HL-60 (cell line): ENCODE measurements at places on chromosomes 5 and 9.

DNA sequence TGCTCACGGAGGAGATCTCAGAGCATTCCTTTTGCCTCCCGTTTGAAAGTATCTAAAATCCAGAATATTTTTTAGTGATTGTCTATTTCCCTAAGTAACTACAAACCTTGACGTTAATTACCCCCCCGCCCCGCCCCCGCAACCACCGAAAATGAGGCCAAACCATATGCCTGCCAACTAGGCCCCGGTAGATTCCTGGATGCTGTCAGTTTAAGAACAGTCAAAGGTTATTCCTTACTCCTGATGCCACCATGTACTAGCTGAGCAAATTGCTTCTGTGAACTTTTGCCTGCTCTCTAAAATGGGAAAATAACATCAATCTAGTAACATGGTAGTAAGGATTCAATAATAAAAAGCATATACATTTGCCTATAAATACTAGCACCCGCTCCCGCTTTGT is 244.8 kb downstream of the SAXO1 start:
- DNase-seq: no peak

DNA sequence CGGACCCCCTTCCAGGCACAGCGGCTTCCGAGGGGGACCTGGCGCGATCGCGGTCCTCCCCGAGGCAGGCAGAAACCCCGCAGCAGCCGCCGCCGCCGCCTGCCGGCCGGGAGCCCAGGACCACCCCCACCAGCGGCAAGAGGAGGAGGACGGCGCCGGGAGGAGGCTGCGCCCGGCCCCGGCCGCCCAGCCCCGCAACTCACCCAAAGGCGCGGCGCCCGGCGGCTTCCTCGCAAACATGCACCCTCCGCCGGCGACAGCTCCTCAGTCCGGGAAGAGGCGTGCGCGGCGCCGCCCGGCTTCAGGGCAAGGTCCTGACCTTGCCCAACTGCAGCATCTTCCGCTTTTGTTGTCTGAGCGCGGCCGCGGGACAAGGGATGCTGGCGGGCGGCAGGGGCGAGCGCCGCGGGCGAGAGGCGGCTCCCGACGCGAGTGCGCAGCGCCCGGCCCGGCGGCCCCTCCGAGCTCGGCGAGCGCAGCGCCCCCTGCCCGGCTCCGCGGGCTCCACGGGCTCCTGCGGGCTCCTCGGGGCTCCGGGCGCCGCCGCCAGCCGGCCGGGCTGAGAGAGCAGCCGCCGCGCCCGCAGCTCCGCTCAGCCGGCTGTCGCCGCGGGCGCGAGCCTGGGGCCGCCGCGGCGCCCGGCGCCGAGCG is 507 bp downstream of the CTNND2 start:
- DNase-seq: no peak

DNA sequence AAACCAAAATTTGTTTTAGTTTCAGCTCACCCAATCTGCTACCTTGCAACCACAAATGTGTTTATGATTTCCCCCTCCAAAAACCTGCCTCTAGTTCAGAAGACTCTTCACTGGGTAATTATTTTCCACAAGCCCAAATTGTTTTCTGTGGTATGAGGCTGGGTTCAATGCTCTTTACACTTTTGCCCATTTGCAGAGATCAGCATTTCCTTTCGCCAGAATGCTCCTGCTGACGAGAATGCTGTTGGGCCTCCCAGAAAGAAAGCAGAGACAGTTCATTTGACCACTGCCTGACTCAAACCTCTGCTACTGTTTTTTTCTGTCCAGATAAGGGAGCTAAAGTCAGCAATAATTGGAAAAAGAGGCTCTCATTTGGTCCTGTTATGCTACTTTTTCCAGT is 427.3 kb downstream of the PDE4D start:
- no peak for DNase-seq

GRCh38 chr5:178839319-178839704 is 20.4 kb upstream of the ZNF354B start:
- DNase-seq: peak; percentile 29

GRCh38 chr5:172647352-172648012 is 6.4 kb downstream of the NEURL1B start:
- DNase-seq: no peak

- DNase-seq: no peak
Observed at GRCh38 chr5:137888466-137888862, 793 bp upstream of the PKD2L2 start.

DNA sequence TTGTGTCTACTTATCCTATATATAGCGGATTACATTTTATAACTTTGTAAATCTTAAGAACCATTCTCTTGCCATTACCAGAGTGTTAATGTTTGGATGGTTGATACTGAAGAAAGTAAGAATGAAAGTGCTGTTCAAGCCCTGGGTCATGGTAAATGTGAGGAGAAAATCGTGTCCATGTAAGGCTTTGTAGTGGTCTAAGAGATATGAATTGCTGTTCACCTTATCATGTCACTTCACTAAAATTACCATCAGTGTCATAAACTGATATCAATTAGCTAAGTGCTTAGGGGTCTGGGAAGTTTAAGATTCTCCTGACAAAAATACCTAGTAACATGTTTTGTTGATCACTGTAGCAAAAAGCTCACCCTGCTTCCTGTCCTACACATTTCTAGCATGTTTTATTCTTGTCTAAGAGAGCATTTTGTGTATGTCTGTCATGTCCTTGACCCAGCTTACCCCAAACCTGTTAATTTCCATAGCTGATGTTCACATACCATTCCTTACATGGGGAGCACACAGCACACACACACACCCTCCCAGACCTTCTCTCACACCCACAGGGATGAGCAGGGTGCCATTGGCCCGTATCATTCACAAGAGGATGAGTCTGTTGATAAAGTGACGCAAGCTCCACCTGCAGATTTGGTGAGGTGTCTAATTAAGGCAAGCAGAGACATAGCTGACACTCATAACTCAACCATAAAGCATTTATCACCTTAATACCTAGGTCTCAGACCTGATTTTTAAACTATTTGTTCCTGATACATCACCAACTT is 125.1 kb upstream of the PAM start:
- no peak for DNase-seq

DNA sequence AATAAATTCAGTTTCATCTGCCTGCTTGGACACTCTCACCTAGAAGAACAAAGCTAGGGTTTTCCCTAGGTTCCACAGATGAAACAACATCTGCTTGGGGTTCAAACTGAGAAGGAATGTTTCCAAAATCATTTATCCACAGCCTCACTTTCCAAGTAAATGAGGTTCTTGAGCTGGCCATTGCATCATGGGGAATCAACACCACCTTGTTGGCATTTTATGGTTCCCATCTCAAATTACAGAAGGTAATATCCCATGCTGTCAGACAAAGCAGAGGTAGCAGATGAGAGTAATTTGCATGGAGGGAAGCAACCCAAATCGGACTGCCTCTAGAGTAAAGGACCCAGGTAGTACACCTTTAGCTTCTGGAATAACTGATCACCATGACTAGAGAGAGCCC is 10.5 kb upstream of the NR4A3 start:
- DNase-seq: no peak

GRCh38 chr5:139872851-139873794 is 77.5 kb downstream of the PSD2 start:
- no peak for DNase-seq

DNA sequence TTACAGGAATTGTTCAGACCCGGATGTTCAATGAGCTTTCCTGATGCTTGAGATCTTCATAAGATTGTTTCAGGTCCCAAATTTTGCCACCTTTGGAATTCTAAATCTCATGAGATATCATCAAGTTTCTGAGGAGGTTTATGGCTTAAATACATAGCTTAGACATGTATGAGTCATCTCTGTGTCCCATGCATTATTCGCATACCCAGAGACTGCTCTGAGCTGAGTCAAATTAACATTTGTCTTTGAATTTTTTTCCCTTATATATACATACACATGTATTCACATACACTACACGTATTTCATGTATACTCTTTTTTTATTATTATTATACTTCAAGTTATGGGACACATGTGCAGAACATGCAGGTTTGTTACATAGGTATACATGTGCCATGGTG is 744.6 kb downstream of the BRINP1 start:
- DNase-seq: no peak

DNA sequence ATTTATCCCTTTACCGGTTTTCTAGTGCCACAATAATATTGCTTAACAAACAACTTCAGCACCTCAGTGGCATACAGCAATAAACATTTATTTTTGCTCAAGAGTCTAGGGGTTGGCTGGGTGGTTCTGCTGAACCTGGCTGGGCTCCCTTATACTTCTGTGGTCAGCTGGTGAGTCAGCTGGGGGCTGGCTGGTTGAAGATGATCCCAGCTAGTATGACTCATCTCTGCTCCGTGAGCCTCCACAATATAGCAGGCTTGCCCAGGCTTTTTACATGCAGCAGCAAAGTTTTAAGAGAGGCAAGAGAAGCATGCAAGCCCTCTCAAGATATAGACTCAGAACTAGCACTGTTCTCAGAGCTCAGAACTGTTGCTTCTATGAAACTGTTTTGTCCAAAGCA is 523.5 kb upstream of the CLINT1 start:
- peak; percentile 85 for DNase-seq

DNA sequence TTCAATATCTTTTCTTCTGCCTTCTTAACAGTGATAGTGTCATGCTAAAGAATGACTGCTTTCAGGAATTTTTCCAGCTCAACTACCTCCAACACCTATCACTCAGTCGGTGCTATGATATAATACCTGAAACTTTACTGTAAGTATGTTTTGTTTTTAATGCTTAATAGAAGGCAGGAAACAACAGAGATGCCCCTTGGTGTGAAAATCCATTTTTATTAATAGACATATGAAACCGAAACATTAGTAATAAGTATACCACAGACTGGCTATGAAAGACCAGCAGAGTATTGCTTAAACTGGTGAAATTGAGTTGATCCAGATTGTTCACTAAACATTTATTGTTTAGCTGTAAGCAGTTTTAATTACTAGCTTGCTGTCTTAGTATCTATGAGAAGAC is 25.2 kb downstream of the SKP2 start:
- no peak for DNase-seq

GRCh38 chr9:109159583-109159982 is 7.5 kb downstream of the FRRS1L start:
- no peak for DNase-seq

- no peak for DNase-seq
Observed at GRCh38 chr9:119884438-119884837, 515.2 kb upstream of the BRINP1 start.

DNA sequence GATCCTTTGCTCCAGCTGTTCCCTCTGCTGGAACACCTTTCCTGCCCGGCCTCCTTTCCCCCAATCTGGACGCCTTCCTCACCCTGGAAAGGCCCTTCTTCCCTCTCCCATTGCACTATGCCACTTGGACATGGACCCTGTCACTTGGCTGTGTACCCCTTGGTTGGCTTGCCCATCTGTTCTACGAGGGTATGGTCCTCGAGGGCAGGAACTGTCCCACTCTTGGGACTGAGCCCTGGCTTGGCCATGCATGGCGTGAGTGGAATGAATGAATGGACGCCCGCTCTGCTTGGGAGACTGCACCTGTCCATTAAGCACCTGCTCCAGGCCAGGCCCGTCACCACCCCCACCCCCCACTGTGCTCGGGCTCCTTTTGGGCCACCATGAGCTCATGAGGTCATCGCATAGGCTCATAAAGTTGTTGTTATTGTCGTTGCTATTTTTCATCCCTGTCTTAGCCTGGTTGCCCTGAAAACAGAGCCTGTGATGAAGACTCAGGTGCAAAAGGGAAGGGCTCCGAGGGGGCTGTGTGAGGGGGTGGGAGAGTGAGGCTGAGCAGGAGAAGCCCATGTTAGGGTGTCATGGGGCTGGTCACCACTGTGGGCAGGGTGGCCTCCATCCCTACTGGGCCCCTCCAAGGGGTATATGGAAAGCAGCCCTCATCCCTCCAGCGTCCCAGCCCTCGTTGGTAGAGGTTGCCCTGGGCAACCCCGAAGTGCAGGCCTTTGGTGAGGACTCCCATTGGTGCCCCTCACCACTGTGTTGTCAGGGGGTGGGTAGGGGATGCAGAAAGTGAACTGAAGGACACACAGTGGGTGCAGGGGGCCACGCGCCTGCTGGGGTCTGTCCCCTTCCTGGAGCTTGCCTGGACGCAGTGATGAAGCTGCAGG is 57.2 kb upstream of the IER5L start:
- no peak for DNase-seq

DNA sequence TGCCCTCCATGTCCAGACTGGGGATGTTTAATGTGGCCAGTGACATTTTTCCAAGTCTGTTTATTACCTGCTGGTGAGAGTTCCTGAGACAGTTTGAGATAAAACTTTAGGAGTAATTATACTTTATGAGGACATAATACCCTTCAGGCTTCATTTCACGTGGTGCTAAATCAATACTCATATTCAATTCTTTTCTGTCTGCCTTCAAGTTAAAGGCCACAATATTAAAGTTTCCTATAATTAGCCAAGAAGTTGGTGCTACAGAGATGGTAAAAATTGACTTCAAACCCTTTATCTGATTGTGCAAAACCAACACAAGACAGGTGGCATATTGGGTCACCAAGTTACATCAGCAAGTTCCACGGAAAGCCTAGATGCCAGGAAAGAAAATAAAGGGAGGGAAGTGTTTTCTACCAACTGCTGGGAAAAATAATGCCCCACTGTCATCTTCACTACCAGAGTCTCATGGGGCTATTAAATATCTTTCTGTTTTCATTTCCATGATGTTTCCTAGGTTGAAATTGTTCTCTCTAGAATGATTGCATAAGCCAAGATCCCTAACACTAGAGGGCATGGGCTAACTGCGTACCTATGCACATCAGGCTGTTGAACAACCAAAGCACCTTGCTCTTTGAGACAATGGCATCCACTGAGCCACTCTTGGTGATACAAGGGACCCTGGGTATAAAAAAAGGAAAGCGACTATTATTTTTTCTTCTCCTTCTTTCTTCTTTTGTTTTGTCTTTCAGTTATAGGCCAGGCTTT is 68.7 kb downstream of the INSYN2B start:
- DNase-seq: no peak

- DNase-seq: peak; percentile 7
Observed at GRCh38 chr5:131382407-131383395, 118.8 kb downstream of the CDC42SE2 start.

GRCh38 chr9:37146410-37146809 is 26.0 kb downstream of the ZCCHC7 start:
- peak; percentile 15 for DNase-seq

- no peak for DNase-seq
Observed at GRCh38 chr5:40235471-40236400, 444.0 kb upstream of the PTGER4 start.

DNA sequence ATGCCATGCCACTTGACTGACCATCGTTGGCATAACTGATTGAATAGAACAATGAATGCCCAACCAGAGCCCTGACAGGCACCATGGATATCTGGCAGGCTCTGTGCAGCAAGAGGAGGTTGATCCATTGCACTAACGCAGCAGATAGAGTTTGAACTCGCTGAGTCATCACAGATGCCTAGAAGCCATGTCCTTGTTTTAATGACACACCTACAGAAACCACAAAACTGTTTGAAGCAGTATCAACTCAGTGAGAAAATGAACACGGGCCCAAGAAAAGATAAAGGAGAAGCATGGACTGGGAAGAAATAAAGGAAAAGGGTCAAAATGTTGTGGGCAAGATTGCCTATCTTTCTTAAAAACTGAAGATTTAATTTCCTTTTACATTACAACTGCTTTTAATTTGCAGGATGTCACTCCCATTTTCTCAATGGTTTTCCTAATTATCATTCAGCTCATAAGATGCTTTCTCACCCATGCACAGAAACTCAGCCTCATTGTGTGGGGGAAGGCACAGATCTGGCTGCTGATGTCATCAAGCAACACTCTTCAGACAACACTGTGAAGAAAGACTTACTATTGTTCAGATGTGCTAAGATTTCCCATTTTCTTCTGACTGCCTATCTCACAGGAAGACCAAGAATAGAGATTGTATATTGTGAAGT is 129.0 kb downstream of the PIK3R1 start:
- DNase-seq: peak; percentile 2
